ENCODE measurements at places on chromosomes 1 and 21. TPM values are rescaled to one million over a fixed set of nuclear protein-coding genes. Genes with fewer than 3 reads are reported as not detected.

BRINP3 gene
- not detected for polyA plus RNA-seq

DNA sequence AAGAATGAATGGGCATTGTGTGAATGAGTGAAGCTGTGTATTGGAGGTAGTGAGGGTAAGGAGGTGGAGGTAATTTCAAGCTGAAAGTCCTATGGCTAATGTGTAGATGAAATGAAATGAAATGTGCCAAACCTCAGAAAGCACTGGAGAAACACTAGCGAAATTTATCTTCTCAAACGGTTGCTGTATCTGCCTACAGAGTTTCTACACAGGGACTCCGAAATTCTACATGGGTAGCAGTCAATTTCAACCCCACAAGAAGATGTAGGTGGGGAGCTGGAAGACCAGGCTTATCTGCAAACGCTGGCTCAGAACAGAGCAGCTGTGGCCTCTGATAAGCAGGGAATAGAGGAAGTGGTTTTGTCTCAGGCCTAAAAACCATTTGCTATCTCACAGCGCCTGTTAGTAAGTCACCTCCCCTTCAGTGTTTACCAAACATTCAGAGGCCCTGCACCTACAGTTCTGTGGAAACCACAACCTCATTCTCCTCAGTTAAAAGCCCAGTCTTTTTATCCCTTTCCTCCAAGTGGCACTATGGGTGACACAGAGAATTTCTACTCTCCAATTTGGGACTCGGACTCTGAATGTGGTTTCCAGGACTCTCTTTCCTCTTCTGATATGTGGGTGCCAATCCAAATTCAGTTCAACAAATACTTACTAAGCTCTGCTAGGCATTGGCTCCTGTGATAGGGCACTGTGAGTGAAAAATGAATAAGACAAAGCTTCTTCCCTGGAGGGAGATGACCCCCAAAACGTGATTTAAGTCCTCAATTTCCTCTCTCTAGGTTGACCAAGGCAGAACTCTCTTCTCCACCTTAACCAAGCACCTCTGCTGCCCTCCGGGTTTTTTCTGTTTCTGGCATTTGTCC is 17.2 kb upstream of the SLAMF6 start:
- no peak for DNase-seq

DNA sequence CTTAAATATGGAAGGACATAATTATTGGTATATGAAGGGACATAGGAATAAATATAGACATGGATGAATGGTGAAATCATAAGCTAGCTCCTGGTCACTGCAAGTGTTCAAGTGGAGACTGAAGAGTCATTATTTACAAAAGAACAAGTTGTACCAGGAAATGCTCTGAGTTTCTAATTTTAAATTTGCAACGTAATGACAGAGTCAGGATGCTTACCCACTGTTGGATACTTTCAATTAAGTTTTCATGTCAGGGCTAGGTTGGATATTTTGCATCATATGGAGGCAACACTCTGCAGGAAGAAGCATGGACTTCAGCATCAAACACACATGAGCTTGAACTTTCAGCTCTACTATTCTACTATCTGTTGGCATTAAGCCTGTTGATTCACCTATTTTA is 499.6 kb upstream of the C1orf87 start:
- DNase-seq, result peak; percentile 68

DNA sequence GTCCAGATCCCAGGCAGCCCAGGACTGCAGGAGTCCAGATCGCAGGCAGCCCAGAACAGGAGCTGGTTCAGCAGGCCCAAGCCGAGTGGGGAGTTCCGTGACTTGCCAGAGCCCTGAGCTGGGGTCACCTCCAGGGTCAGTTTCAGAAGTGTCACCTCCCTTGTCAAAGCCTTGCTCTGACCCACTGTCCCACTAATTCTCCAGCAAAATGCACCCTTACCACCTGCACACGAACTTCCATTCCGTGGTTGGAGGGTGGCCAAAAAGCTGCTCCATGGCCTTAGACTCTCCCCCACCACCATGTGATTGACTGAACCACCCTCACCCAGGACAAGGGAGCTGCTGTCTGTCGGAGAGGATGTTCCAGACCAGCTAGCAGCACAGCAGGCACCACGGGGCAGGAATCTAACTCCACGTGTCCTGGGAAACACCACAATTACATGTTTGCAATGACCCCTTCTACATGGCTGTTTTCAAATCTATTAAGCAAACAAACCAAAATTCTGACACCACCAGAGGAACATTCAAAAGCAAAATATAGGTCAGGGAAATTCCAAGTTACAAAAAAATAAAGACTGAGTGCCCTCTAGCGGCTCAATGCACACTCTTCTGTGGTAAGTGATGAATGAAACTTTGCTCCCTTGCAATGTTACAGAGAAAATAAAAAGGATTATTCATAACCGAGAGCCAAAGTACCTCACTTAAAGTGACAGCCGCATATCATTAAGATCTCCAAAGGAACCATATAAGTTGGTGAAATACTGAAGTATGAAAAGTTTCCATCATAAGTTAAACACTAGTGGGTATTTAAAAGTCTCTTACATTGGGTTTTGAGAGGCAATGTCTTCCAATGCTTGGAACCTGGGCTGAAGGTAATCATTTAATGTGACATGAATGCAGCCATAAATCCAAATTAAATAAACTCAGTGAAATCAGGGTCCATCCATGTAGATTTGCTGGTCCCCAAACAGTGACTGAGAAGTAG is 76.3 kb downstream of the NPHP4 start:
- no peak for DNase-seq

DNA sequence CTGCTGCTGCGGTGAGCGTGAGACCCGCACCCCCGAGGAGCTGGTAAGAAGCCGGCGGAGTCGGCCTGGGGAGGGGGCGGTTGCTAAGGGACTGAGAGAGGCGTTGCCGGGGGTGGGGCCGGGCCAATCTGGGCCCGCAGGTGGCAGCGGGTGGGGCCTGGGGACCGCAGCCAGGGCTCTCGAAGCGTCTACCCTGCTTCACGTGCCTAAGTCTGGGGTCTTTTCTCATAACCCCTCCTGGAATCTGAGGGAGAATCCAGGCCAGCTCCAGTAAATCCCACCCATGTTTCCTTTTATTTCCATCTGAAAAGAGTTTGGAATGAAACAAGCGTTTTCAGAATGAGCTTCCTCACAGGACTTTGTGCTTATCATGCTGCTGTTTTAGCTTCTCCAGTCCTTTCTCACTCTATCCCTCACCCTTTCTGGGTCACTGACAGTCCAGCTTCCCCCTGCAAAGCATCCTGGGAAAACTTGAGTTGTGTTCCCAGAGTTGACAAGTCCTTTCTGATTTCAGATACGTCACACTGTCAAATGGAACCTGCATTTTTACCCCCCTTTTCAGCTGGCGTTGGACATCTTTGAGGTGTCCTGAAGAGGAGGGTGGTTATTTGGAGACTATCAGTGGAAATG is 431 bp downstream of the CLCN6 start:
- no peak for DNase-seq

S100A9 gene
- 16.0 TPM for polyA plus RNA-seq

- DNase-seq, result no peak
Measured at GRCh38 chr1:226489718-226490425, 58.7 kb upstream of the STUM start.

DNA sequence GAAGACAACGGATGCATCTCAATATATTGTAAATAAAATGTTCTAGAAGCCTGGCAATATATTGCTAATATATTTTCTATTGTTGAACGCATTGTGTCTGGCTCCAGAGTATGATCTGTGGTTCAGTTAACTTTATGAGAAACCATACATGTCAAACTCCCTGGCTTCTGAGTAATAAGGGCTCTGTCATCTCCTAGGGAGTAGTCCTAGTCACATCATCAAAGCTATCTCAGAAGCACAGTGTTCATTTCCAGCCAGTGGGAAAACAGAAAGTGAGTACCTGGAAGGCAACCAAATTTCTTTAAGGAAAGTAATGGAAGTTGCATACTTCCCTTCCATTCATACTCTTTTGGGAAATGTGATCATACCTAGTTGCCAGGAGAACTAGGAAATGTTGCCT is 27.0 kb upstream of the ST6GALNAC5 start:
- DNase-seq, result no peak

DNA sequence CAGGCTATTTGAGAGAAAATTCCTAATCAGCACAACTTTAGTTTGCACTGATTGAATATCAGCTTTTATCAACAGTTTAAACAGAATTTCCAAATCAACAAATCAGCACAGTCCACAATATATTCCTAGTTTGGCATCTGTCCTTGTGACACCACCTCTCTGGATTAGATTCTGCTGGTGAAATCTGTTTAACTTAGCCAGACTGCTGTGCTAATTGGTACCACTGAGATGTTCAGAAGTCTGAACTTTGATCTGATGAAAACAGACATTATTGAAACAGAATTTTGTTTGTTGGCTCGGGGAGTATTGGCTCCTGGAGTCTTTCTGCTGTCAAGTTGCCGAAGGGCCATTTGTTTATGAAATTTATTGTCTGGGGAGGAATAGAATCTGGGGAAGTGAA is 17.0 kb upstream of the NGF start:
- no peak for DNase-seq

DNA sequence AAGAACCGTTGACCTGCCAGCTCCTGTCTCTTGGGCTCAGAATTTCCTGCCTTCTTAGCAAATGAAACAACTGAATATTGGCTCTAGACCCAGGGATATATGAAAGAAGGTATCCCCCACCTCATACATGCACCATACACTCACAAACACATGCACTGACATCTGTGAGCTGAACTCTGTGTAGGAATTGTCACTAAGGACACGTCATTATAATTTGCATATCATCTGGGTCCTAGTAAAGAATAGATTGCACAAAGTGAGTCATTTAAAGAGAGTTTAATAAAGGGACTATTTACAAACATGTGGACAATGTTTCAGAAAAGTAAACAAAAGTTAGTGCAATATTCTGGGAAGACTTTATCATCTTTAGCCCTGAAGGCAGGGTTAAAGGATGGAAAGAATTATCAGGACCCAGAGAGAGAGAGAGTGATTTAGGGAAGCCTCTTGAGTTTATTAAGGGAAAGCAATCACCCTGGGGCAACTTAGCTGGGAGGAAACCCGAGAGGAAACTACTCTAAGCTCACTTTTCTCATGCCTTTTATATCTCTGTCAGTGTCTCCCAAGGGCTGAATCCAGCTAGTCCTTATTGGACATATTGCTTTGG is 74.1 kb upstream of the PLA2G4A start:
- DNase-seq, result no peak

- peak; percentile 37 for DNase-seq
Measured at GRCh38 chr21:26837539-26837938, 7.7 kb downstream of the ADAMTS1 start.

DNA sequence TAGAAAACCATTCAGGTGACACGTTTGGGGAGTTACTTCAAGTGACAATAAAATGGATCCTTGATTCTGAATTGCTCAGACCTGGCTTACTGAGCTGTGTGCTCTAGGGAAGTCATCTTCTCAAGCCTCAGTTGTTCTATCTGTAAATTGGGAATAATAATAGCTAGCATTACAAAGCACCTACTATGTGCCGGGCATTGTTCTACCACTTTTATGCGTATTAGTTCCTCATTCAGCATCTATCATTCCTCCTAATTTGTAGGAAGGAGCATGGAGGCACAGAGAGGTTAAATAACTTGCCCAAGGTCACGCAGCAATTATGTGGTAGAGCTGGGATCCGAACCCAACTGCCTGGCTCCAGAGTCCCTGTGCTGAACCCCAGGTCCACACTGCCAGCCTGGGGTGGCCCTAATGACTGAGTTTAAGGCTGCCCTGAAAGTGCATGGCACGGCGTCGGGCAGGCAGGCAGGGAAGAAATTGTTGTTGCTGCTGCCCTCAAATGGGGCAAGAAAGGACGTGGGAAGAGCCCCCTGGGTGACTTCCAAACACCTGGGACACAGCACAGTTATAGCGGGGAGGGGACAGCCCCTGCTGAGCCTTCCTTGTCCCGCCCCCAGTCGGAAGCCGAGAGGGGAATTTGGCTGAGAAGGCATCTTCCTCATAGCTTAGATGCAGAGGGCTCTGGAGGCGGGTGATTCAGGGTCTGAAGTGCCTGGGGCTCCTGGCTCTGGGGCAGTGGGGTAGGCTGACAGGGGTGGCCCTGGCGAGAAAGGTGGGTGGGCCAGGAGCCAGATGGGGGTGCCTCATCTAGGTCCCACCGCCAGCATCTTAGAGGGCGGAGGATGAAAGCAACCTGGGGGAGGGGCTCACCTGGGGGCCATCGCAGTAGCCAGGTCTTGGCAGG is 86.5 kb upstream of the IFFO2 start:
- no peak for DNase-seq

DNA sequence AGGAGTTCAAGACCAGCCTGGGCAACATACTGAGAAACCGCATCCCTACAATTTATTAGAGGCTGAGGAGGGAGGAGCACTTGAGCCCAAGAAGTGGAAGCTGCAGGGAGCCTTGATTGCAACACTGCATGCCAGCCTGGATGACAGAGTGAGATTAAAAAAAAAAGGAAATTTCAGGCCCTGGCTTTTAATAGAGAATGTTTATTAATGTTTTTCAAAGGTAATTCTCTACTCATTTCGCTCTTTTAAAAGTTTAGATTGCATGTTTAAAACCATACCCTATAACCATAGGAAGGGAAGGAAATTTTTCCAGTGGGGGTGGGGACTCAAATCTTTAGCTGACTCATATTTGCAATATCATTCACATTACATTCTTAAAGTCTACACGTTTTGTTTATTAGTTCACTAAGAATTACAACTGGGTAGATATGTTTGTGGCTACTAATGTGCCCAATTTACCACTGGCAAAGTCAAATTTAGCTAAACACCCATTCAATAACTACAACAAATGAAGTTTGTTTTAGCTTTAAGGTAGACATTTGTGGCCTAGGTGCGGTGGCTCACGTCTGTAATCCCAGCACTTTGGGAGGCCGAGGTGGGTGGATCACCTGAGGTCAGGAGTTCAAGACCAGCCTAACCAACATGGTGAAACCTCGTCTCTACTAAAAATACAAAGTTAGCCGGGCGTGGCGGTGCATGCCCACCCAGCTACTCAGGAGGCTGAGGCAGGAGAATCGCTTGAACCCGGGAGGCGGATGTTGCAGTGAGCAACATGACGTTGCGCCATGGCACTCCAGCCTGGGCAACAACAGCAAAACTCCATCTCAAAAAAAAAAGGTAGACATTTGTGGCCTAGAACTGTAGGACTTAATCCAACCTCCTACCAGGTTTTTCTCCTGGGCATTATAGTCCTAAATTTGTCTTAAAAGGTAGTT is 5.0 kb downstream of the KDM5B start:
- DNase-seq, result no peak

C1orf105 gene
- polyA plus RNA-seq, result not detected

- no peak for DNase-seq
Measured at GRCh38 chr1:21670956-21671902, 2.1 kb upstream of the RAP1GAP start.

KCNE1 gene
- polyA plus RNA-seq, result 0.02 TPM

GRCh38 chr21:43775795-43776430 is at the start of gene CSTB:
Gene CSTB, minus strand, starts transcription at chr21:43776308. Its CDS starts 39 bp downstream, at chr21:43776269.
- DNase-seq, result peak; percentile 47

TSACC gene
- 0.98 TPM for polyA plus RNA-seq

DNA sequence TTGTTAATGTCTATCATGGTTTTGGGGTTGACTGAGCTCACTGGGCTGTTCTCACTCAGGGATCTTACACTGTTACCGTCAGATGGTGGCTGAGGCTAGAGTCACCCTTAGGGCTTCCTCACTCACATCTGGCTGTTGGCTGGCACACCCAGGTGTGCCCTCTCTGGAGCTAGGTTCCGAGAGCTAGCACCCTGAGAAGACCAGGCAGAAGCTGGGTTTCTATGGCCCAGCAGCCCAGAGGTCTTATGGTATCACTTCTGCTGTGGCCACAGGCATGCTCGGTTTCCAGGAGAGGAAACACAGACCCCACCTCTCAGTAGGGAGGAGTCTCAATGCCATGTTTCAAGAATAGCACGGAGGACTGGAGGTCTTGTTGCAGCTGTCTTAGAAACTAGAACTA is 20.7 kb upstream of the KIF1B start:
- no peak for DNase-seq

C1orf50 gene
- 8.5 TPM for polyA plus RNA-seq

C1orf226 gene
- polyA plus RNA-seq, result 0.42 TPM
